Psoas muscle (tissue), 8 donors: ENCODE measurements at places on chromosomes 3 and 15. TPM values are rescaled to one million over a fixed set of nuclear protein-coding genes. Genes with fewer than 3 reads are reported as not detected.

- peak; percentile 25 for DNase-seq
Observed at GRCh38 chr15:31302778-31303725, 23.6 kb upstream of the KLF13 start.

GRCh38 chr3:182626484-182627467, 166.5 kb upstream of the ATP11B start:
- DNase-seq, result no peak

- DNase-seq, result no peak
Observed at GRCh38 chr3:34858067-34858660, 781.2 kb upstream of the ARPP21 start.

DNA sequence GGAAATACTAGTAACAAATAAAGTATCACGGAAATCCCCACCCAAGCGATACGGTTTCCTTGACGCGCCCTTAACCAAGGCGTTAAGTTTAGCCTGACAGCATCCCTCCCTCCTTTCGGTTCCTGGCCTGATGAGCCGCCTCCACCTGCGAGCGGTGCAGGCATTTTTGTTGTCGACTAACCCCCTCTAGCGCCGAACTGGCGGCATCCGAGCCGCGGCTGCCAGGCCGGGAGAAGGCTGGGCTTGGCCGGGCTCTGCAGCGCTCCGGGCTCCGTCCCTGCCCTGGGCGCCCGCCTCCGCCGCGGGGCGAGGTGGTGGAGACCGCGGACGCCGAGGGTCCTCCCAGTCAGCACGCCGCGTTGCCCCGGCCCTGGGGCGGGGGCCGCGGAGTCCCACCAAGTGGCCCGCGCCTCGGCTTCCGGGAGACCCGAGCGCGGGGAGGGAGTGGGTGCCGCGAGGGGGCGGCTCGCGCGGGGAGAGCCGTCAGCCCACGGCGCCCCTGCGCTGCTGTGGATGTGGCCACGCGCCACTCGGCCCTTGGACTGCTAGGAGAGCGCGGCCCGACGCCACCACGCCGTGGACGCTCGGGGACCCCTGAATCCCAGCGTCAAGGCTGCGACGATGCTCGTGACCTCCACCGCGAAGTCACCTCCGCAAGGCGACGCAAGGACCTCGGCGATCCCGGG, 1.1 kb upstream of the EPHA6 start:
- peak; percentile 65 for DNase-seq

HEXA gene
- 47.3 TPM for total RNA-seq

GRCh38 chr15:94691169-94691568, 459.8 kb downstream of the MCTP2 start:
- no peak for DNase-seq

GRCh38 chr3:111249421-111249820, 177.8 kb downstream of the NECTIN3 start:
- DNase-seq, result no peak

SLC24A5 gene
- total RNA-seq, result not detected

DNA sequence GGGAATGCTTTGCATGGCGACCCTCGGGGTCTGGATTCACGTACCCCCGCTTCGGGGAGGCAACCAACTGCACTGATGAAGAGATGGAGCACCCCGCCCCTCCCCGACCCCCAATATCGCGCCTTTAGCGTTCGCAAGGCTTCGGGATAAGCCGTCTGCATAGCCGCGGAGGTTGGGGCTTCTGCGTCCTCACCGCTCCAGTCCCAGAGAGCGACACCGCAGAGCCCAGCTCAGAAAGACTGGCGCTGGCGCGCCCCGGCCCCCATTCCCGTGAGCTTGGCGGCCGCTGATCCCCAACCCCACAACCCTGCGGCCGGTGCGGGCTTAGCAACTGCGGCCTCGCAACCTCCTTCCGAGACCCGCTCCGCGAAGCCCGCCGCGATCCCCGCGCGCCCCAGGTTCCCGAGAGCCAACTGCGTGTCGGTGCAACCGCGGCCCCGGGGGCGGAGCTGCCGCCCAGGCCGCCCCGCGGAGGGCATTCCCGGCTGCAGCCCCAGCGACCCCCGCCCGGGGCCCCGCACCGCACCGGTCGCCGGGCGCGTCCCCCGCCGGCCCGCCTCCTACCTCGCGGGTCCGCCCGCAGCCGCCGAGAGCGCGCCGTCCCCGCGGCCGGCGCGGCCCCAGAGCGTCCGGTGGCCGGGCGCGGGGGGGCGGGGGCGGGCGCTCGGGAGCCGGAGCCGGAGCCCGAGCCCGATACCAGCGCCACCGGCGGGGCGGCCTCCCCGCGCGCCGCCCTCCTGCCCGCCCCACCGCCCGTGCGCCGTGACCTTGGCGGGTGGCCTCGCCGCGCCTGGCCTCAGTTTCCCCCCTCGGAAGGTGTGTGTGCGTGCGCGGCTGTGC, 79.5 kb downstream of the IQSEC1 start:
- peak; percentile 74 for DNase-seq

AGBL1 gene
- total RNA-seq, result 6.6 TPM

GRCh38 chr3:20747741-20748140, 561.7 kb upstream of the SGO1 start:
- DNase-seq, result no peak

DNA sequence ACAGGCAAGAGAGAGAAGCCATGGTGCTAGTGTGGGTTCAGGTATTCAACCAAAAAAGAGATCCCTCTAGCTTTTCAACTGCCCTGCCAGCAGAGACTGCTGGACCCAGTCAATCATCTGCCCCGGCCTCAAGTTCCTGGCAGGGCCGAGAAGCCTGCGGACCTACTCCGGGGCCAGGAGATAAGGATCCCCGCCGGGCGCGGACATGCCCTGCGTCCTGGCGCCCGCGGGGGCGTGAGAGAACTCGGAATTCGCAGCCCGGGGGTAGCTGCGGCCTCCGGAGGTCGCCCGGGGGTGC, 821 bp upstream of the MAGI1 start:
- DNase-seq, result peak; percentile 64
